ENCODE measurements at places on chromosomes 1 and 21. TPM values are rescaled to one million over a fixed set of nuclear protein-coding genes. Genes with fewer than 3 reads are reported as not detected.

GRCh38 chr1:173663159-173663558, 6.5 kb downstream of the ANKRD45 start:
- DNase-seq: no peak

DNA sequence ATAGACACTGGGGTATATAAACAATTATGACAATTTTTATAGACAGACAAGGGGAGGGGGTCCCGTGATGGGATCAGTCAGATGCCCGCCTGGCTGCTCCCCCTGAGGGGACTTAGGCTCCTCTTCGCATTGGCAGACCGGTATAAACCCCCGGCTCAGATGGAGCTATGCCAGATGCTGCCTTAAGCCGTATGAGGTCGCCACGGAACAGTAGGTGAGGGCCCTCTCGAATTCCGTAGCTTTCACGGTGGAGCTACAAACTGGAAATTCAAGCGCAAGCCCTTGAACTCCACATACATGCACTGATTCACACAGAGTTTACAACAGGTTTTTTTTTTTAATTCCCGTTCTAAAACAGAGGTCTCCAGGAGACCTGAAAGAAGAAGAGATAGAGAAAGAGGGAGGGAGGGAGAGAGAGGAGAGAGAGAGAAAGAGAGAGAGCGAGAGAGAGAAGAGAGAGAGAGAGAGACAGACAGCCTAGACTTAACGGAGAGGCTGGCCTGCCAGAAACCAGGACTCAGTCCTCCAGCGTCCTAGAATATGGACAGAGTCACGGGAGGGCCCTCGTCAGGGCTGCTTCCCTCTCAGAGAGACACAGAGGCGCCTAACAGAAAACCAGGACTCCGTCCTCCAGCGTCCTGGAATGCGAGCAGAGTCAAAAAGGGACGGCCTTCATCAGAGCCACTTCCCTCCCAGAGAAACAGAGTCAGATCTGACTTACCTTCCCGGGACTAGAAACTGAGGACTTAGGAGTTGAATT, 24.4 kb upstream of the TMEM54 start:
- DNase-seq: no peak

CASQ2 gene
- polyA plus RNA-seq: 111 TPM

DNA sequence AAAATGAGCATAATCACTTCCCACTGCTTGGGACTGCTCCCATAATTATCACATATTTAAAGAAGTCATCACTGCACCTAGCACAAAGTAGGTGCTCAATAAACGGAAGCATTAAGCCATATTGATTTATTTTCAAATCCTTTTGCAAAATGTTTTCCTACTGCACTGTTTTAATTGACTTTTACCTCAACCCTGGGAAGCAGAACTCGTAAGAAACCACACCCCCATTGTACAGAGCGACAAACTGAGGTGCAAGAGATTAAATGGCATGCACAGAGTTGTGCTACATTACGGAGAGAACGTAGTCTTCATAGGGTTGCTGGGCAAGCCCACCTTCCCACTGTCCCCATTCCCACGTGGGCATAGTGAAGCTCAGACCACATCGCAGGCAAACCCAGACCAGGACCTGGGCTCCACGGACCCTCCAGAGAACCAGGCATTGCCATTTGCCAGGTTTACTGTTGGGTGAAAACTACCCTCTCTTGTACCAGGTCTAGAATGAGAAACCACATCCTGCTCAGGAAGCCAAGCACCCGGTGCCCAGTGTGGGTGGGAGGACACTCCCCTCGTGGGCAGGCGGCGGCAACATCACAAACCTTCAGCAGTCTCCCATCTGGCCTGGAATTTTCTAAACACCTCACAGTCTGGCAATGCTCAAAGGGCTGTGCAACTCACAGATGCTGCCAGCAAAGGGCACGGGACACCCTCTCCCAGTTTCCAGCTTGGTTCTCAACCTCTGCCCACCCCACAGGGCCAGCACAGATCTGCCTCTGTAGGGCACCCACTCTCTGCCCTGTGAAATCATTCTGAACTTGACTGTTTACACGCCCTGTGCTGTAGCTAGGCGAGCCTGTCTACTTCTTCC, 8.2 kb downstream of the IFFO2 start:
- DNase-seq: no peak
